ENCODE measurements at places on chromosomes 3 and 15.

DNA sequence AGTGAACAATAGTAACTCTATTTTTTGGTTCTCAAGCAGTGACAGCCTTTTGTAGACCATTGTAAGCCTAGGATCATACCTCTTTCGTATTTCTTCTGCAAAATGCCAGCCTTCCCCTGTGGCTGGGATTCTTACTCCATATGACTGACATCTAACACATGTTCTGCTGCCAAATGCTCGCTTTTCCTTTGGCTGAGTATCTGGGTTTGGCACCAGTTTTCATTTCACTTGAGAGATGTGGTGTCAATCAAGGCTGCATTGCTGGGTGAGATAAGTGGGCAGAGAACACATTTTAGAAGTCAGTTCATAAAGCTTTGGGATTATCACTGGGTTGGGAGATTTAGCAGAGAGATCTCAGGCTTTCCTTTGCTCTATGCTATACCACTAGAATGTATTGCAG lies 514.7 kb upstream of the SGO1 start:
- DNase-seq = no peak

DNA sequence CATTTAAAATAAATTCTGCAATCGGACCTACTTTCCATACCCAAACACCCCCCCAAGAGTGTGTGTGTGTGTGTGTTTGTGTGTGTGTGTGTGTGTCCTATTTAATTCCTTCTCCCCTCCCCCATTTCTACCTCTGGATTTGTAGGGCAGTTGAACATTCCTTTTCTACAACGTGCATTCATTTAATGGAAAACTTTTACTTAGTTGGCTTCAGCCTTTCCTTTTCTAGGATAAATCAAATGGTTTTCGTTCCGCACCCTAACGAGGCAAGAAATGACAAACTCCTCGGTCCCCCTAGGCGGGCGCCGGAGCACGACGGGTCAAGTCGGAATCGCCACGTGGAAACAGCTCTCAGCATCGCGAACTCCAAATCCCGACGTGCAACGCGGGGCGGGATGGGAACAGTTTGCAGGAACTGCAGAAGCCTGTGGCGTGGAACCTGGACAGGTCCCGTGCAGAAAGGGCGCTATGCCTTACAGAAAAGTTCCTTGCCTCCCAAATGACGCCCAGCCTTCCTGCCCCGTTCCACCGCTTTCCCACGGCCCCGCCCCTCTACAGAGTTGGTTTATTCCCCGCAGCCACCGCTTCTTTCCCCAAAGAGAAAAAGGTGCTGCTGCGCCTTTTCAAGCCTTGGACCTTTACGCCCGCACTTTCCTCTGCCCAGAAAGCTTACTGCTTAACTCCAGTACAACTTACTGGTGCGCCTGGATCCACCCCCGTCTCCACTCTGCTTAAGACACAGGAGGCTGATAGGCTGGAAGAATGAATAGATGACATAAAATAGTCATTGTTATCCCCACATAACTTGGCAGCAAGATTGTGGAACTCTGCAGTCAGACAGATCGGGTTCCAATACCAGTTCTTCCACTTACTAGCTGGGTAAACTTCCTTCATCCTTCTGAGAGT lies 1.1 kb upstream of the EIF2B5 start:
- no peak for DNase-seq

DNA sequence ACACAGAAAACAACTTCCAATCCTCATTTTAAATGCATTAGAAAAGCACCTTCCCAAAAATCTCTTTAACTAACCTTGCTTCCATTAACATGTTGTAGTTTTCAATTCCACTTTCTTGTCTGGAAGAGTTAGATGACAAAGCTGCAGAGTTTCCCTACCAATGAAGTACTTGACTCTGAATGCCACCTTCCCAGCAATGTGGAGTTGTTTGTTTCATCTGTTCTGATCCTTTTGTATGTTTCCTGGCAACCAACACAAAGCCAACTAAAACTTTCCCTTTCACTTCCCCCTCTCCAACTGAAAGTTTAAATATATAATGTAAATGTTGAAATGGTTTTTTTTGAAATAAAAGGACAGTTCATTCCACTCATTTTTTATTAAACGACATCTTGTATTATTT lies at the start of gene WDR49:
Gene WDR49 (minus strand): TSS at position 183 of the 400 bp plus-strand sequence. CDS start 517 bp downstream, outside the sequence.
- no peak for DNase-seq

DNA sequence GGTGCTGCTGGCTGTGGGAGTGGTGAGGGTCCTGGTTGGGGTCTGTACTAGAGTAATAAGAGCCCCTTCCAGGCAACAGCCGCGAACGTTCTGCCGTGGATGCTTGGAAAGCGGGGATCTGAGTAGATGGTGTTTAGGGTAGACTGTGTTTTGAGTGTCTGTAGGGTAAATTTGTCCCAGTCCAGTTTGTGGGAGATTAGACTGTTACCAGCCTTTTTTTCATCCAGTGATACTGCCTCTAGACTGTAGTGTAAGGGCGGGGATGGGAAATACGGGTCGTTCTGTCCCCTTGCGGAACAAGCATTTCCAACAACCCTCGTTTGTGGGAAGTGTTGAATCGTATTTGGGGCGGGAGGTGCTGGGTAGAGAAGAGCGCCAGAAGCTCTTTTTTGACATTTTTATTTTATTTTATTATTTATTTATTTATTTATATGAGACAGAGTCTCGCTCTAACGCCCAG lies 424 bp downstream of the HAUS2 start:
- no peak for DNase-seq

DNA sequence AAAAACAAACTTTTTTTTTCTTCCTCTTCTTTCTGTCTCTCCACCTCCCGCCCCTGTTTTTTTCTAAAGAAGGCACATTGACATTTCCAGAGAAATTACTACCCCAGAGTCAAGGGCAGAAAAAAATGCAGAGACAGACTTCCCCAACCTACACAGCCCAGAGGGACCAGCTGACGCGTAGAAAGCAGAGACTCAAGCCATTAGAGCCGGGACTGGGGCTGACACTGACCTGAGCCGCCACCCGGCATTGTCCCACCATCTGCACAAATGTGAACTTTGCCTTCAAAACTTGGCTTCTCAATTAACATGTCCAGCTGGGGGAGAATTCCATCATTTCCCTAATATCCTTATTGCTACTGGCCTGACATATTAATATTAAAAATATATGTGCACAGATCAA lies 385.6 kb downstream of the NR2F2 start:
- DNase-seq = no peak

DNA sequence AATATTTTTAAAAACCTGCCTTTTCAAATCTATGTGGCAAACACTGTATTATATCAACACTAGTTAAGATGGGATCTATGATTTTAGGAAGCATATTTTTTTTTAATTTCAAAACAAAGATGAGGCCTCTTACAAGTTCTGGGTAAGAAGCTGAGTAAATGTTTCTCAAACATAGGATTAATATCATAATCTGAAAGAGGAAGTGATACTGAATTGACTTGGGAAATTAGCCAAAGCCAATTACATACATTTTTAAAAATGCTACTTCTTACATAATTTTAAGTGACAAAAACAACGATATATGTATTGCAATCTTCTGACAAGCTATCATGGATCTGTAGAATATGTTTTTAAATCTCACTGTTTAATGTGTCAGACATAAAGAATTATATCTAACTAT lies 135.1 kb upstream of the UBP1 start:
- no peak for DNase-seq

- DNase-seq = no peak
Measured at GRCh38 chr3:127206611-127207516, 13.9 kb downstream of the PRR23E start.

GRCh38 chr3:187041362-187042307 lies 97.7 kb downstream of the RPL39L start:
- no peak for DNase-seq

GRCh38 chr3:73465926-73466325 lies 158.8 kb downstream of the PDZRN3 start:
- DNase-seq = no peak

GRCh38 chr3:25335356-25335755 lies 92.7 kb upstream of the RARB start:
- no peak for DNase-seq

- no peak for DNase-seq
Measured at GRCh38 chr3:42195879-42196330, 70.1 kb downstream of the CCK start.

GRCh38 chr3:99232696-99233095 lies 331.2 kb upstream of the DCBLD2 start:
- DNase-seq = no peak

DNA sequence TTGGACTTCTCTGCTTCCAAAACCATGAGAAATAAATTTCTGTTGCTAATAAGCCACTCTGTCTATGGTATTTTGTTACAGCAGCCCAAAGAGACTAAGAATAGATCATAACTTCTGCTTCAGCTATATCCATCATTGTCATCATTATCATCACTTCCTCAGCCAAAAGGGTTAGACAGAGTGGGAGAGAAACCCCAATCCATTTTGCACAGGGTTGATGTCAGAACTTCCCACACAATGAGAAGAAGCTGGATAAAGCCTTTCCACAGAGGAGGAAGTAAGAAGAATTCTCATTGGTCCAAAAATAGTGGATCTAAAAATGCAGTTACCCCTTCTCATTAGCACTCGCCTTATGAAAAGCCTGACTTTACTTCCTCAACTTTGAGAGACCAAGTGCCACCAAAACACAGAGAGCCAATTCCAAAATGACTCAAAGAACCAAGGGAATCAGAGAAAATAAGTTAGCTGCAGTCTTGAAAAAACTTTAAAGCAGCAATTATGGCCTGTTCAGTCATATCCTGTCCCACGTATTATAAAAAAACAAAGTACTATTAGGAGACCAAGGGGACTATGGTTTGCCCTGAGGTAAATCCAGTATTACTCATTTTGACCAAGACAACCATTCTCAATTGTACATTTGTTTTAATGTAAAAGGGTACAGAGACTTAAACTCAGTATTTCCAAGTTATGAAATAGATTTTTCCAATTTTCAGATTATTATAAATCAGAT lies 80.2 kb downstream of the WNT5A start:
- DNase-seq = no peak

DNA sequence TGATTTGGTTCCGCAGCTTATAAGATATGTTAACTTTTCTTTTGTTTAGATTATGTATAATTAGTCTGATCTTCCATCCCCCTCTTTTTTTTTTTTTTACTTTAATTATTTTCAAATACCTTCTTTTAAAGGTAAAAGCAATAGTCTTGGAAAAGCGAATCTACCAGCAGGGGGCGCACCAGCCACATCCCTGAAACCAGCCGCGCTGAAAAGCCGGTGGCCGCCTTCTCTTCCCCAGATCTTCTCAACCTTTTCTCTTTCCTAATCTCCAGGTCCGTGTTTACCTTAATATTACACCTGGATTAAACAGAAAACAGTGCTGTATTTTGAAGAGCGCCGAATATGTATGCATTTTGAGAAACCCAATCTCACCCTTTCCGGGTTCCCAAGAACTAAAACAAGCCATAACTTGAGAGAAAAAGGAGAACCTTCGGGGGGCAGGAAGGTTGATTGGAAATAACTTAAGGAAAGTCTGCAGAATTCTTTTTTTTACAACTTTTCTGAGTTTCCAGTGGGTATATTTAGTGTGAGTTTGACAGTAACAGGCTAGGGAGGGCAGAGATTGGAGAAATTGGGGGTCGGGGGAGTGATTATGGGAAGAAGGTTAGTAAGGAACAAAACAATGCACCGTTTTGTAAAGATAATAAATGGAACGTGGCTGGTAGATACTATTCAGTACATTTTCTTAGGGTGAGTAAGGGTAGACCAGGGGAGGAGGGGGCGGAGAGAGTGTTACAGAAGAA lies 2.0 kb upstream of the SOX2 start:
- DNase-seq = peak; percentile 13

DNA sequence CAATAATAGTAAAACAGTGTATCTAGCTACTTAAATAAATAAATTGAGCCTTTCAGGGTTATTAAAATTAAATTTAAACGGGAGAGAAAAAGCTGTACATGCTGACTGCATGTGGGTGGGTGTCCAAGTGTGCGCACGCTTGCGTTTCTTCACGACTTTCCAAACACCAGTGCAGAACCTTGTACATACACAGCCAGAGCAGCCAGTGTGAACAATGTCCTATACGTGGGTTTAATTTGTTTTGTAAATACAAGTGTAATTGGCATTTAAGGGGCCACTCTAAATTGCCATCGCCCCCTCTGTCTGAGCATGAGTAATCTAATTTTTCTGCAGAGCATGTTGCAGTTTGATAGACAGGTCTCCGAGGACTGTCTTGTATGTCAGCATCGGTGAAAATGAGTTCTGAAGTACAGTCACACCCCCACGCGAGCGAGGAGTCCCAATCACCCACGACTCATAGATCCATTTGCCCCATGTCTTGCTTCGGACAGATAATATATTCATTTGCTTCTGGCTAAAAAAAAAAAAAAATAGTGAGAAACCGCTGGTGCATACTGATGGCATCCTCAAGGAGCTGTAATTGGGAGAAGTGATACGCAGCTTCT lies 121.8 kb upstream of the ARRDC4 start:
- DNase-seq = no peak

DNA sequence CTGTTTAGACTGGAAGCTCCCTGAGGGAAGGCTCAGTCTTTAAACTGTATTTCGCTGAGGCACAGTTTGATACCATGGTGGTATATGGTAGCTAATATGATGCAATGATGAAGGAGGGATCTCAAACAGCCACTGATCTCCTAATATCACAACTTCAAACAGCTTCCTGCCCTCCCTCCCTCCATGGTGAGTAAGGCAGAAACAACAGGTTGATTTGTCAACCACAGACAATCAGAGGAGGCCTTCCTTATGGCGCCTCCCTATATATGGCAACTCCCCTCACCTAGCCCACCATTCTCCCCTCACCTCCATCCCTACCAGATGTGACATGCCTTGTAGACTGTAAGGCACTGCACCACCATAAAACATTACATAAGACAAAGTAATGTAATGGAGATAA lies 316.5 kb upstream of the ICE2 start:
- no peak for DNase-seq

DNA sequence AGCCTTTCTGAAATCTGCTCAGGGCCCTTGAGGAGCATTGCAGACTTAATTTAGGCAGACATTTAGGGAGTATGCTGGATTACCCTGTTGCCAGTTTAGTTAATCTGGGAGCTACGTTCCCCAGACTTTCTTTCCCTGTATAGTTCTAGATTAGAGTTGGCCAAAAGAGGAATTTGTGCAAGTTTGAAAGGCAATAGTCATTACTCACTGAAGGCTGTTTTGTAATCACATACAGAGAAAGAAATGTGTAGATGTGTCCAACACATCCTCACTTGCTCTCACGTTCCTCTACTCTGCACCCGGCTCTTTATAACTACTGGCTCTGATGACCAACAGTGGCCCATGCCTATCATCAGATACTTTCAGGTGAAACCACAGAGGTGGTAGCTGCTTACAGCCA lies 24.2 kb downstream of the MASP1 start:
- DNase-seq = no peak

- no peak for DNase-seq
Measured at GRCh38 chr3:197734667-197735318, 1.9 kb downstream of the RUBCN start.

Data from stimulated activated CD4-positive, alpha-beta T cell treated with anti-CD3 and anti-CD28 coated beads, TNF-alpha, amount 100 ng/mL, for 4 hours (primary cell).